ENCODE measurements at places on chromosomes 11 and 22. TPM values are rescaled to one million over a fixed set of nuclear protein-coding genes. Genes with fewer than 3 reads are reported as not detected.

GLB1L3 gene
- 0.61 TPM for total RNA-seq

MYEOV gene
- 0.72 TPM for total RNA-seq

ESAM gene
- total RNA-seq, result 0.23 TPM

MDK gene
- 25.3 TPM for total RNA-seq

SEPTIN3 gene
- total RNA-seq, result 0.45 TPM

MRGPRX3 gene
- 0.23 TPM for total RNA-seq

OR2AG1 gene
- not detected for total RNA-seq

PLEKHA7 gene
- 0.17 TPM for total RNA-seq

C11orf16 gene
- not detected for total RNA-seq

MS4A3 gene
- total RNA-seq, result not detected

PMM1 gene
- total RNA-seq, result 14.4 TPM

MYBPC3 gene
- total RNA-seq, result not detected

MAJIN gene
- total RNA-seq, result 0.63 TPM

PVALB gene
- total RNA-seq, result not detected

KCNE3 gene
- total RNA-seq, result not detected

PCNX3 gene
- total RNA-seq, result 13.8 TPM

ANO1 gene
- 2.7 TPM for total RNA-seq

DBX1 gene
- total RNA-seq, result not detected

APOBEC3G gene
- total RNA-seq, result 0.95 TPM

WNT11 gene
- not detected for total RNA-seq

DCDC1 gene
- not detected for total RNA-seq

MRGPRF gene
- total RNA-seq, result not detected

TP53I11 gene
- total RNA-seq, result 0.20 TPM

FBLN1 gene
- 3.9 TPM for total RNA-seq

MCAT gene
- 13.3 TPM for total RNA-seq

EIF3F gene
- 218 TPM for total RNA-seq

TIMP3 gene
- total RNA-seq, result 0.38 TPM

PKDREJ gene
- not detected for total RNA-seq

AKIP1 gene
- total RNA-seq, result 41.0 TPM

OR8G1 gene
- total RNA-seq, result not detected

VSIG2 gene
- not detected for total RNA-seq

BARX2 gene
- not detected for total RNA-seq

OR8B4 gene
- not detected for total RNA-seq

ATP5MG gene
- 155 TPM for total RNA-seq

NOX4 gene
- not detected for total RNA-seq

PHLDA2 gene
- total RNA-seq, result 7.7 TPM

DCHS1 gene
- 0.14 TPM for total RNA-seq

TCIRG1 gene
- total RNA-seq, result 43.1 TPM

MYOD1 gene
- 0.15 TPM for total RNA-seq
